ENCODE measurements at places on chromosomes 3 and 15.

- DNase-seq = no peak
These were observed 60.9 kb upstream of the TJP1 start for GRCh38 chr15:29883126-29883525.

DNA sequence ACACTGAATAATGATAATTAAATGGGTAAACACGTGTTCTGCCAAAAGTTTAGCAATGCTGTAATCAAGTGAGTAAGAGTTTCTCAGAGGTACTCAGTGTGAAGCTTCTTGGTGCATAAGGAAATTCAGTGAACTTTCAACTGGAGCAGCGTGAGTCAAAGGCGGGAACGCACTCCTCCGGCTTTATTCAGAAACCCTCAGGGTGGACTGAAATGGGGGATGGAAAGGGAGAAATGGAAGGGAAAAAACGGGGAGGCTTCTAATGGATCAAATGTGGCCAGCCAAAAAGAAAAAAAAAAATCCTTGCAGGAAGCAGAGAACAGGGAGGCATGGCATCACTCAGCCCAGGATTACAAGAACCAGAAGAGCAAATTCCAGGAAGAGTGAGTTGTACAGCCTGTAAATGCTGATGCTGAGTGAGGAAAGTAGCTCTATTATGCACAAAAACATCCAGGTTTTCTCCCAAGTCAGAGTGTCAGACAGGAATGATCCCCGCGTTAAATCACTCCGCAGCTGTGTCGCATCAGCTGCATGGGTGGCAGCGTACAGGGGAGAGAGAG is 85.3 kb downstream of the ASB7 start:
- no peak for DNase-seq

DNA sequence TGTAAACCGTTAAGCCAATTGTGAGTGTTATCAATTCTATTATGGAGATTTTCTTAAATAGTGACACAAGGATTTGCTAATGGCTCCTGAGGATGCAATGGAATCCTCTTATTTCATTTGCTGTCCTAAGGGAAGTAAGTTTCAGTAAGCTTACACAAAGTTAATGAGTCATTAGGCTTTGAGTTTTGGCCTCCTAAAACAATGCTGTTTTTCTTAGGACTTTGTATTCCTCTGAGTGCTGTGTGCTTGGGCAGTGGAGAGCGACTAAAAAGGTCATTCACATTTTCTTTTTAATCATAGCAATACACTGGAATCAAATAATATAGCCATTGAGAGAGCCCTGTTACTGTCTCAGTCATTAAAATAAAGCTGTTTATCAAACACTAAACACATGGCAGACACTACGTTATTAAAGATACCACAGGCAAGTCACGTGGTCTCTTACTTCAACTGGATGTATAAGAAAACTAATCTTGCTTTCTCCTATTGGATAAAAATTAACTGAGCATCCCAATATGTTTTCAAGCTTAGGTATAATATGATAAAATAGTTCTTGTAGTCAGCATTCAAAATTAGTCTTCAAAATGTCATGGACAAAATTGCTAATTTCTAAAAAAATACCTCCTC is 290.8 kb downstream of the NLGN1 start:
- DNase-seq = no peak

DNA sequence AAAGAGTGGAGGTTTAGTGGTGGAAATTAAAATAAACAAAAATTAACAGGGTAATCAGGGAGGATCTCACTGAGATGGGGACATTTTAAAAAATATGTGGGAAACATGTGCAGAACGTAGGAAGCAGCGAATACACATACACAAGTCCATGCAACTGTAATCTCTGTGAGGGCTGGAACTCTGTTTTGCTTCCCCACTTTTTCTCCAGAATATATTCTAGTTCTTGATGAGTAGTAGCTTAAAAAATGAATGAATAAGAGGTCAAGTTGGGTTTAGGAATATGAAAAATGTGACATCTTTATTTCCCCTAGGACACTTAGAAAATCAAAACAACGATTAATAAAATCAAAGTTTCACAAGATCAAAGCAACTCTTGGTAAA is 312.2 kb upstream of the ZNF717 start:
- DNase-seq = no peak

DNA sequence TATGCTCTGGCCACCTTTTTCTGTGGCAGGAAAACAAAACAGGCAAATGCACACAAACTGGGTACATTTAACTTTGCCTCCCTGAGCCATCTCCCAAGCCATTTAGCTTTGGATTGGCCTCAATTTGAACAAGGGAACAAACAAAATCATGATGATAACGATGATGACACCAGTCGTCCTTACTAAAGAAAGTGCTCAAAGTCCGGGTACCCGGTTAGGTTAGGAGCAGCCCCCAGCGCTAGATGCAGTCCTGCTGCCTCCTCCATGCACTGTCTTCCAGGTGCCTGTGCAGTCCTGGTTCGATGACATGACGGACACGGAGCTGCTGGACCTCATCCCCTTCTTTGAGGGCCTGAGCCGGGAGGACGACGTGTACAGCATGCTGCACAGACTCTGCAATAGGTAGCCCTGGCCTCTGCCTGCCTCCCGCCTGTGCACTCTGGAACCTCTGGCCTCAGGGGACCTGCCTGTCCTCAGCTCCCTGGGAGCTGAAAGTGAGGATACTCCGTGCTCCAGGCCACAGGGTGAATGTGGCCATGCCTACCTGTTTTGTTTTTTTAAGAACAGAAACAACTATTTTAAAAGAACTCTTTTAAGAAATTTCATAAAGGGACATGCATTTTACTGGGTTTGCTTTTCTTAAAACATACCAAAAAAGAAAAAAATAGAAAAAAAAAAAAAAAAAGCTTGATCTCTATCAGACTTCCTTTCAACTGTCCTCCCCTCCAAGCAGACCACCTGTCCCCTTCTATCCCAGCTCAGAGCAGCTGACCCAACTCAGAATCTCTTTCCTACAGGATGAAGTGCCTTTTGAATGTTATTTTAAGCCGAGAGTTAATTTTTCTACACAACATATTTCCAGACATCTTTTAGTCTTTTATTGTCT is 9.9 kb upstream of the VILL start:
- no peak for DNase-seq

- no peak for DNase-seq
These were observed 97.1 kb upstream of the TMC3 start for GRCh38 chr15:81471151-81471550.

GRCh38 chr15:93722165-93722564 is 509.2 kb upstream of the MCTP2 start:
- DNase-seq = no peak

- DNase-seq = no peak
These were observed 75.1 kb upstream of the PHLDB2 start for GRCh38 chr3:111784001-111784400.

GRCh38 chr15:86231864-86232721 is 152.4 kb downstream of the AGBL1 start:
- peak; percentile 69 for DNase-seq

DNA sequence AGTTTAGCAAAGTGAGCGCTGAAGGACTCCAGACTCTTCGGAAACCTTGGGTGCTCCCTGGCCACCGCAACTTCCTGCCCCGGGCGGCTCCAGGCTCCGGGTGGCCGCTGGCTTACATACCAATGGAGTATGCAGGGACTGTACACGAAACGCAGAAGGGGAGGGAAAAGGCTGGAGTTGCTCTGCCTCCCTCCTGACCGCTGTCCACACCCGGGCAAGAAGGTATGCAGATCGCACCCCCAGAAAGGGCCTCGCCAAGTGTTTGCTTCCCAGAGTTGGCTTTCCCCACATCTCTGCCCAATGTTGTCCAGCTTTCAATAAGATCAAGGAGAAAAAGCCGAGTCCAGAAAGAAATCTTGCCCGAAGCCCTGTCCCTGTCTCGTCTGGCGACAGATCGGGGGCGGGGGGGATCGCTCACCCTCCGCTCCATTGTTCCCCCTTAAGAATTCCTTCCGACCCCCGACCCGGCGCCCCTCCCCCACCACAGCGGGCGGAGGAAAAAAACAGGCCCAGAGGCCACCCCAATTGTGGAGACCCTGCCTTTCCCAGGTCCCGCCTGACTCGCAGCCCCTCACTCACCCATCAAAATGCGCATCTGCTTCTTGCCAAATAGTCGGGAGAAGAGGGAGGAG is 533 bp downstream of the ARF4 start:
- peak; percentile 51 for DNase-seq

DNA sequence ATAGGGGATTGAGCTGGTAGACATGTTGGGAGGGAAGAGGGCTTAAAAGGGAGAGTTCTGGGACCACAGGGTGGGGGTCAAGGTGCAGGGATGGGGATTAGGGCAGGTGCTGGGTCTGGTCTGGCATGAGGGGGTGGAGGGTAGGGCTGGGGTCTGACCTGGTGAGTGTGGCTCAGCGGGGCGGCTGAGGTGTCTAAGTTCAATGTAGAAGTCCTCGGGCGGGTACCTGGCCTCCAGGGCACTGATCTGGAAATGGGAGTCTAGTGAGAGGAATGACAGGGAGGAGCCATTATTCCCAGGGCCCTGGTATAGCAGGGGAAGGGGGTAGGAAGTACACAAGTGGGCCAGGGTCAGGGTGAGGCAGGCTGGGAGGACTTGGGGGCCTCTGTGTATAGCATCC is 39.6 kb downstream of the RAB11A start:
- no peak for DNase-seq

- no peak for DNase-seq
These were observed 18.2 kb upstream of the SACM1L start for GRCh38 chr3:45670991-45671390.

DNA sequence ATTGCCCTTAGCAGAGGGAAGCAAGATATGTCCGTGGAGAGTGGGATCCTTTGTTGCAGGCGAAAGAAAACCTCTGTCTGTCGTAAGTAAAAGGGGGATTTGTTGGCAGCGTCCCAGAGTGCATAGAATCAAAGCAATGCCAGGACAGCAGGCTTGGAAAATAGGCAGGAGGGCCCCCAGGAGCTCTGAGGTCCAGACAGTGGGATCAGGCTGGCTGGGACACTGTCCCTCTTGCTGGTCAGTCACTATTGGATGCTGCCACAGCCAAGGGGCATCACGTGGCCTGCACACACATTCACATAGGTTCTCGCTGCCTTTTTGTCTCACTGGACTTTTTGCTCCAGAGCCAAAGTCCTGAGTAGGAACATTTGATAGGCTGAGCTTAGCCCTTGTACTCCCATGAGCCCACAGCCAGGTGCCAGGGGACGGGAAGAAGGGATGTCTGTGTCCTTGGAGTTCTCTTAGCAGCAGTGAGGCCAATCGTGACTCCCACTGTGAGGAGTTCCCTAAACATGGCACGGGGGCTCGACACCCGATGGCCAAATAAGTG is 10.7 kb downstream of the MUC20 start:
- no peak for DNase-seq

DNA sequence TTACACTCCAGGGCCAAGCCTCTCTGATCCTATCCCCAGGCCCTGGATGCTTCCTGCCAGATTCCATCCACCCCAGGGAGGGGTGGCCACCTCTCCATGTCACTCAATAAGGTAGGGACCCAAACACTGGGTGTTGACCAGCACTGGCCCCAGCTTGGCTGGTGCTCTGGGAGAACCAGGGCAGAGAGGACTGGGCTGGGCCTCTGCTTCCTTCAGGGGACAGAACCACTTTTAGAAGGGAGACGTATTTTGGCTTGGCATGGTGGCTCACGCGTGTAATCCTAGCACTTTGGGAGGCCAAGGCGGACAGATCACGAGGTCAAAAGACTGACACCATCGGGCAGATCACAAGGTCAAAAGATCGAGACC is 4.7 kb upstream of the CPLX3 start:
- DNase-seq = no peak

DNA sequence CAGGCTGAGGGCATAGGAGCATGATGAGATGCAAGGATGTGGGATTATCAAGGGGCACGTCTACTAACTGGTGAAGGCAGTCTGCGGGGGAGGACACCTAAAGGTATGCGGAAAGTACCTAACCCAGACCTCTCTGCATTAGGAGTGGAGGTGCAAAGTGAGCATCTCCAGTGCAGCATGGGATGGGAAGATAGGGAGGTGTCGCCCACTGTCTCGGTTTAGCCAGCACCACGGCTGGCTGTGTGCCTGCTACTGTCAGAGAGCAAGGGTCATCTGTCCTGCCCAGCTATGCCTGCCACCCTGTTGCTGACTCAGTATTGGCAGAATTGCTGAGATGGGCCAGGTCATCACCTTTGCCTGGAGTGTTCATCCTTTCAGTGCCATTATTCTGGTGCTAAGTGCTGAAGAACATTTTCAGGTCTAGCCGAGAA is 40.1 kb downstream of the OXNAD1 start:
- no peak for DNase-seq

GRCh38 chr15:81924729-81925128 is 121.1 kb downstream of the MEX3B start:
- no peak for DNase-seq

DNA sequence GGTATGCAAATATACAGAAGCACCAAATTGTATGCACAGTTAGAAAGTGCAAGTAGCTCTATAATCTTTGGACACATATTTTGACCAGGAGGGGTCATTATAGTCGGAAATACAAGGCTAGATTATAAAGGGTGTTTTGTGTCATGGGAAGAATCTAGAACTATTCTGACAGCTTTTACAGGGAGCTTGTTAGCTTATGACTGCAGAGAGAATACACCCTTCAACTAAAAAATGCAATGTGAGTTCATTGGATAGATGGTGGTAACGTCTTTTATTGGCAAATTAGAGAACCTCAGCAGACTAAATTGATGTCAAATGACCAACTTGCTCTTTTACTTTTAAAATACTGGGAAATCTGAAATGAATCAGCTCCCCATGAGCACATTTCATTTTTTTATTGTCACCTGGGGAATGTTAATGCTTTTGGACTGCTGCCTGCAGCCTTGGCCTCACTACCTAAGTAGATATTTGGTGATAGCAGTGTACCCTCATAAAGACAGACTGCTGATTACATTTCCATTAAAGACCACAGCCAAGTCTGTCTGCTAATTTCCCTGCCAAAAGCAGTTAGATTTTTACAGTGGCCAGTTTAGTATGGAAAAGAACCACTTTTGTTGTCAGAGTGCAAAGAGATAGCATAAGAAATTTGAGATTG is 515.9 kb upstream of the DPPA4 start:
- DNase-seq = no peak

GRCh38 chr3:43856351-43856750 is 165.6 kb downstream of the ABHD5 start:
- no peak for DNase-seq

- DNase-seq = peak; percentile 41
These were observed 519 bp downstream of the ABHD6 start for GRCh38 chr3:58237941-58238681.

GRCh38 chr15:85048430-85048829 is 66.8 kb downstream of the PDE8A start:
- DNase-seq = no peak

GRCh38 chr3:19885468-19885867 is 48.5 kb downstream of the EFHB start:
- DNase-seq = peak; percentile 15

DNA sequence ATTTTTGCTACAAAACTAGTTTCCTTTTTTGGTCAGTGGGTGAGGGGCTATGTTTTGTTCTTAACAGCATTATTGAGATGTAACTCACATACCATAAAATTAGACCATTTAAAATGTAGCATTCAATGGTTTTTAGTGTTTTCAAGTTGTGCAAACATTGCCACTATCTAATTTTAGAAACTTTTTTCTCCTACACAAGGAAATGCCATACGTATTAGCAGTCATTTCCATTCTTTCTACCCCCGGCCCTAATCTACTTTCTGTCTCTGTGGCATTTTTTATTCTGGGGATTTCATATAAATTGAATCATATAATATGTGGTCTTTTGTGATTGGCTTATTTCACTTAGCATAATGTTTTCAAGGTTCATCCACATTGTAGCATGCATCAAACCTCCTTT is 55.0 kb upstream of the TIPARP start:
- DNase-seq = no peak

All from G401 (cell line).